Activated T-cell treated with anti-CD3 and anti-CD28 coated beads, Interleukin-2, amount 50 U/mL, for 1 hour (primary cell): ENCODE measurements at places on chromosomes 4 and X.

- no peak for DNase-seq
These were observed 7.2 kb downstream of the PDHA1 start for GRCh38 chrX:19350941-19351384.

GRCh38 chr4:95213366-95213765, 335.4 kb downstream of the UNC5C start:
- no peak for DNase-seq

- DNase-seq, result no peak
These were observed 283.7 kb downstream of the AFF2 start for GRCh38 chrX:148784137-148784536.

- no peak for DNase-seq
These were observed 422.3 kb downstream of the STPG2 start for GRCh38 chr4:97720869-97721432.

- no peak for DNase-seq
These were observed 131.6 kb downstream of the HMX1 start for GRCh38 chr4:8739820-8740665.

DNA sequence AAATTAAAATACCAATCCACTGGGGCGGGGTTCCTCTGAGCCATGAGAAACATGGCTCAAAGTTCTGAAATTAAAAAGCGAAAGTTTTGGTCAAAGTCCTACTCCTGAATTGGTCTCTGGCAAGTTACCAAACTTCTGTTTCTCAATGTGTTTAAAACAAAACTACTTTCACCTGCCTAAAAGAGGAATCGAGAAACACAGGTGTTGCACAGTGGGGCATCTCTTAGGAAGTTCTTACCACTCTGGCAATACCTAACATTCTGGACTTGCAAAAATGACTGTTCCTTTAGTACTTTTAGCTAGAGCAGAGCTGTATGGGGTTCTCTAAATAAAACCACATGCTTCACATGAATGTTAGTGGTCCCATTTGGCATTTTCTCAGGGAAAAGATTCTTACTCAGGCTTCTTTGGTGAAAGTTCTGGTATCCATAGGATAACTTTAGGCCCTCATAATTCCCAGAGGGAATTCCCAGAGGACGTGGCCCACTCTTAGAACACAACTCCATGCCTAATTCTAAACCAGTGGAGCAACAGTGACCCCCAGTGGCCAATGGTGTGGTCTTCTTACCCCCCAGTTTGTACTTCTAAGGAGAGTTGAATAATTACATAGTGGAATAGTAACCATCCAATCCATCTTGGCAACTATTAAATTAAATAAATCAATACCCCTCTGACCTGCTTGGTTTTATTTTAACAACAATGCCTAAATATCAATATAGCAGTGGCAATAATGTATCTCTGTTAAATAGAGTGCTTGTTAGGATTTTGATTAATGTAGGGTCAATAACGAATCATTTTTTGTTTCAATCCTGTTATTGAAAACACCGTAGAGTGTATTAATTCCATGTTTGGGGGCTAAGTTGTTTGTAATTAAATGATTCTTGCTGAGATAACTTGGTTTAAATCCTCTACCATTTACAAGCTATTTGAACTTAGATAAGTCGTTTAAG, 21.9 kb downstream of the BMP3 start:
- DNase-seq, result peak; percentile 55

GRCh38 chr4:107423677-107424405, 296.2 kb downstream of the PAPSS1 start:
- no peak for DNase-seq

DNA sequence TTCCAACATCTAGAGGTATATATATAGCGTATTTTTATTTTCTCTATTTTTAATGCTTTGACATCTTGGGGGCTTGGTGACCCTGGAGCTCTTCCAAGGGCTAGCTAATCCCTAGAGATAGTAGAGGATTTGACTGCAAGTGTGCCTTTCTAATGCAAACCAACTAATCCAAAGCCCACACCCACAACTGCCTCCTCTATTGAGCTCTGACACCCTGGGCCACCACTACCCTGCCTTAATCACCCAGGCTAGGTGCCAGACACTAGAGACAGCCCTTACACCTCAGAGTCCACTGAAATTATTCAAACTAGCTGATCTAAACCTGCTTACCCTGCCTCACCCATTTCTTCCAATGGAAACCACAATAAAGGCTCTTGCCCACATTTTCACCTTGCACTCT, 69.6 kb upstream of the ATXN3L start:
- DNase-seq, result no peak

- peak; percentile 44 for DNase-seq
These were observed 18.3 kb downstream of the STIM2 start for GRCh38 chr4:26878794-26879391.

DNA sequence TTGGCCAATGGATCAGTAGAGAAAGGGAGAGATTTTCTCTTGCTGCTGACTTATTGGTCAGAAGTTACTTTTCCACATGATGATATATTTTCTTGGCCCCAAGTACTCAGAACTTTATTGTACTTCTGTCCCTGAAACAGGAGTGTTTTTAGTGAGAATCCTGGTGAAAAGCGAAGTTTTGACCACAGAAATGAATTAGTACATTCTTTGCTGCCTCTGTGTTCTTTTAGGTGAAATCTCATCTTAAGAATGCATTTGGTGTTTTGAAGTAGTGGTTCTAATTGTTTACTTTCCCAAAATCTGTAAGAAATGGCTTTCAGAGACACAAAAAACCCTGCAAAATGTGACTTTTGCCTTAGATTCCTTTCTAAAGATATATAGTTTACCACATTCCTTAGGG, 240.4 kb downstream of the FRMPD4 start:
- DNase-seq, result no peak

- DNase-seq, result no peak
These were observed 28.2 kb downstream of the SLC9A7 start for GRCh38 chrX:46730765-46731164.
